MCF 10A (cell line): ENCODE measurements at places on chromosomes 3 and 15. TPM values are rescaled to one million over a fixed set of nuclear protein-coding genes. Genes with fewer than 3 reads are reported as not detected.

RIOX2 gene
- total RNA-seq: 51.8 and 73.9 TPM in 2 replicates

GOLGA8O gene
- 0.76 and 2.6 TPM in 2 replicates for total RNA-seq

MEGF11 gene
- 0.09 and 0.39 TPM in 2 replicates for total RNA-seq

PLCL2 gene
- 0.17 and 0.51 TPM in 2 replicates for total RNA-seq

ZSCAN29 gene
- 38.7 and 38.9 TPM in 2 replicates for total RNA-seq
